Camera-type eye (tissue), 1 donor: ENCODE measurements at places on chromosomes 7 and 10. TPM values are rescaled to one million over a fixed set of nuclear protein-coding genes. Genes with fewer than 3 reads are reported as not detected.

The CALHM2 gene
- 12.4 TPM for total RNA-seq

The THSD7A gene
- total RNA-seq = 46.4 TPM

The NUDT5 gene
- 42.3 TPM for total RNA-seq

The IGF2BP3 gene
- total RNA-seq = 37.9 TPM

The SLC26A3 gene
- total RNA-seq = not detected

The VTI1A gene
- total RNA-seq = 110 TPM

The KLHDC10 gene
- total RNA-seq = 50.6 TPM

The CAMK2B gene
- 39.1 TPM for total RNA-seq

The OR2A5 gene
- total RNA-seq = not detected

The ELFN1 gene
- total RNA-seq = 21.5 TPM

The DOCK1 gene
- total RNA-seq = 77.0 TPM

The CTAGE6 gene
- total RNA-seq = 2.9 TPM

The IFIT2 gene
- 8.1 TPM for total RNA-seq

The GPNMB gene
- 110 TPM for total RNA-seq

The SPDYE1 gene
- total RNA-seq = not detected

The TMEM213 gene
- total RNA-seq = not detected

The BAIAP2L1 gene
- total RNA-seq = 4.6 TPM

The DPYSL4 gene
- 55.0 TPM for total RNA-seq

The C10orf143 gene
- 0.71 TPM for total RNA-seq

The ATP5MK gene
- 84.4 TPM for total RNA-seq

The UCMA gene
- total RNA-seq = not detected

The ITGA8 gene
- 42.4 TPM for total RNA-seq

The CPXM2 gene
- 27.7 TPM for total RNA-seq

The ZNF22 gene
- 56.4 TPM for total RNA-seq

The SEC31B gene
- 8.2 TPM for total RNA-seq

The CAV2 gene
- total RNA-seq = 38.8 TPM

The FKBP6 gene
- not detected for total RNA-seq

The DUSP5 gene
- total RNA-seq = 38.1 TPM

The FOXI2 gene
- total RNA-seq = not detected

The FGL2 gene
- total RNA-seq = 34.0 TPM

The GJD4 gene
- not detected for total RNA-seq

The GOT1 gene
- total RNA-seq = 26.1 TPM
